HCT116 (cell line): ENCODE measurements at places on chromosomes 16 and 17. TPM values are rescaled to one million over a fixed set of nuclear protein-coding genes. Genes with fewer than 3 reads are reported as not detected.

DNA sequence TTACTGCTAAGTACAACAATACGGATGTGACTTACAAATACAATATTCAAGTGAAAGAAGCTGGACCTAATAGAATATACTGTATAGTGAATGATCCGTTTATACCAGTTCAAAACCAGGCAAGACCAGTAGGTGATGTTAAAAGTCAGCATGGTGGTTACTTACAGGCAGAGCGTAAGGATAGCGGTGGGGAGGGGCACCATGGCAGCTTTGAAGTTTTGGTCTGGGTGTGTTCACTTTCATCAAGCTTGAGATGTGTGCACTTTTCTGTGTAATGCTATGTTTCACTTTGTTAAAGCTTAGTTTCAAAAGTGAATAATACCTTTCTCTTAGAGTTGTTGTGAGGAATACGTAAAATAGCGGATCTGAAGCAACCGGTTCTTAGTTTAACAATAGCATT is 16.5 kb upstream of the SLC35G3 start:
- no peaks in the 10 kb centered on the region for H3K4me1 ChIP-seq
- no peak overlapping the region for H3K27ac ChIP-seq
- H3K27me3 ChIP-seq: peaks cover 49% of the 10 kb centered on the region
- no peak for DNase-seq

GRCh38 chr17:55441544-55441943 is 19.9 kb upstream of the MMD start:
- H3K36me3 ChIP-seq: no peaks in the 10 kb centered on the region
- peaks cover 12% of the 10 kb centered on the region; the same call in 1 of the 2 replicates for H3K27me3 ChIP-seq
- H3K4me3 ChIP-seq: no peak overlapping the region
- no peak for DNase-seq
- H3K27ac ChIP-seq: no peak overlapping the region

GRCh38 chr16:81645266-81645694 is 133.8 kb upstream of the PLCG2 start:
- peaks cover 11% of the 10 kb centered on the region; the same call in 1 of the 2 replicates for H3K36me3 ChIP-seq
- H3K4me1 ChIP-seq: peaks cover 36% of the 10 kb centered on the region
- DNase-seq: no peak
- H3K27me3 ChIP-seq: no peaks in the 10 kb centered on the region
- H3K27ac ChIP-seq: no peak overlapping the region

- no peak overlapping the region for H3K4me3 ChIP-seq
- H3K4me1 ChIP-seq: no peaks in the 10 kb centered on the region
- H3K27me3 ChIP-seq: no peaks in the 10 kb centered on the region
- peaks cover 22% of the 10 kb centered on the region for H3K36me3 ChIP-seq
- no peak for DNase-seq
Observed at GRCh38 chr17:2983255-2983654, 80.2 kb downstream of the OR1D5 start.

- H3K27me3 ChIP-seq: no peaks in the 10 kb centered on the region; the same call in 1 of the 2 replicates
- H3K36me3 ChIP-seq: no peaks in the 10 kb centered on the region
- H3K4me1 ChIP-seq: peaks cover 25% of the 10 kb centered on the region
Observed at GRCh38 chr17:45789874-45790273, 5.8 kb downstream of the CRHR1 start.

- H3K27me3 ChIP-seq: no peaks in the 10 kb centered on the region
- H3K36me3 ChIP-seq: peaks cover 19% of the 10 kb centered on the region
- no peak for DNase-seq
- H3K4me3 ChIP-seq: no peak overlapping the region
Observed at GRCh38 chr17:30858556-30859250, 26.9 kb downstream of the ATAD5 start.

DNA sequence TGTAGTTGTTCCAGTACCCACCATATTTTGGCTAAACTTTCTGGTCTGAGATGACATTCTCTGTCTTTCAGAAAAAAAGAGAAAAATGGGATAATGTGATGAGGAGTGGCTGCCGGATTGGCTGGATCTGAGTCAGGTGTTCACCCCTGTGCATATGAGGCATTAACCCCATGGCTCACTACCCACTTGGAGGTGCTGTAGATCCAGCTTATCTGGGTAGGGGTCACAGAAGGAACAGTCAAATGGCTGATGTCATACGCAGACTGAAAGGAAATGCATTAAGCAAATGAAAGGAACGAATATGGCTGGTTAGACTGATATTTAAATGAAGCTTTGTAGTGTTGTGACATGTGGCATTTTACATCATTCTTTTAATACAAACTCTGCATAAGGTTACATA is 17.3 kb downstream of the MAP2K6 start:
- H3K27me3 ChIP-seq: no peaks in the 10 kb centered on the region
- DNase-seq: no peak
- peaks cover 7% of the 10 kb centered on the region; the same call in 1 of the 2 replicates for H3K4me1 ChIP-seq
- H3K36me3 ChIP-seq: no peaks in the 10 kb centered on the region

DNA sequence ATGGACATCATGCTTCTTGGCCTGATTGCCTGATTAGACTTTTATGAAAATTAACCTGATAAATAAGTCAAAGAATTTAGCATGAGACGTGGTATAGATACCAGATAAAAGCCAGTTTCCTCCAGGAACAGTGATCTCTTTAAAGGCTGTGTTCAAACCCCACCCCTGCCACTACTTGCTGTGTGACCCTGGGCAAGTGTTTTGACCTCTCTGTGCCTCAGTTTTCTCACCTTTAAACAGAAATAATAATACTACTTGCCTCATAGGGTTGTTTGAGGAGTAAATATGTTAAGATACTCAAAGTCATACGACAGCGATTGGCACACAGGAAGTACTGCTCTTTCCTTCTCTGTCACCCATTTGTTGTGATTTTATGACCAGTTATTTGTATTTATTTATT is 115.5 kb downstream of the MAF start:
- no peaks in the 10 kb centered on the region for H3K36me3 ChIP-seq
- no peak for DNase-seq
- no peaks in the 10 kb centered on the region for H3K27me3 ChIP-seq
- no peak overlapping the region for H3K27ac ChIP-seq
- no peaks in the 10 kb centered on the region for H3K4me1 ChIP-seq

DNA sequence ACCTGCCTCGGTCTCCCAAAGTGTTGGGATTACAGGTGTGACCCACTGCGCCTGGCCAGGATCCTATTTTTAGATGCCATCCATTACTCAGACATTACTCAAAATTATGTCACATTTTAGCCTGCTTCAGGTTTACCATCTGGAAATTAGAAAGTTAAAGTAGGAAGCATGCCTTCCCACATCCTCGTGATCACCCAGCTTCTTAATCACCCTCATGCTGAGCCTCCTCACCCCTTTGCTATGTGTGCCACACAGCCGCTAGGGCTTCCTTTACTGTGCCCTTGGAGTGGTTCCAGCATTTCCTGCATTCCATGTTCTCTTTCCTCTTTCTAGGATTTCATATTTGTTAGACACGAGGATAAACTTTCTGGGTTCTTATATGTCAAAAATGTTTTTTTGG is 9.3 kb downstream of the ADORA2B start:
- peak; percentile 73 for DNase-seq
- H3K27me3 ChIP-seq: no peaks in the 10 kb centered on the region
- H3K27ac ChIP-seq: peak overlapping the region; percentile 92
- peaks cover 68% of the 10 kb centered on the region for H3K4me1 ChIP-seq
- H3K4me3 ChIP-seq: no peak overlapping the region

DNA sequence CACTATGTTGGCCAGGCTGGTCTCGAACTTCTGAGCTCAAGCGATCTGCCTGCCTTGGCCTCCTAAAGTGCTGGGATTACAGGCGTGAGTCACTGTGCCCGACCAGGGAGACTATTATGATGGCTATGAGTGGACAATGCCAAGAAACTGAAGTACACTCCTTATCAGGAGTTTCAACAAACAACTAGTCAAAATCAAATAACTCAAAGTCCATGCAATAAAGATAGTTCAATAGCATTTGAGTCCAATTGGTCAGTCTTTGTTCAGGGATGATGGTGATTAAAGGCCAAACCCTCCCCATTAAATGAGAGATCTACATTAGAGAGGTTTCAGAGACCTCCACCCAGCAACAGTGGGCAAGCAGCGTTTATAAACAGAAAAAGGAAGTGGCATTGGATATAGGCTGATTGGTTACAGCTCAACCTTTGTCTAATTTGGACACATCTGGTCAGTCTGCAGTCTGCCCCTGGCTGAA is 8.0 kb downstream of the CHST5 start:
- no peak overlapping the region for H3K27ac ChIP-seq
- H3K27me3 ChIP-seq: no peaks in the 10 kb centered on the region
- H3K4me1 ChIP-seq: no peaks in the 10 kb centered on the region

DNA sequence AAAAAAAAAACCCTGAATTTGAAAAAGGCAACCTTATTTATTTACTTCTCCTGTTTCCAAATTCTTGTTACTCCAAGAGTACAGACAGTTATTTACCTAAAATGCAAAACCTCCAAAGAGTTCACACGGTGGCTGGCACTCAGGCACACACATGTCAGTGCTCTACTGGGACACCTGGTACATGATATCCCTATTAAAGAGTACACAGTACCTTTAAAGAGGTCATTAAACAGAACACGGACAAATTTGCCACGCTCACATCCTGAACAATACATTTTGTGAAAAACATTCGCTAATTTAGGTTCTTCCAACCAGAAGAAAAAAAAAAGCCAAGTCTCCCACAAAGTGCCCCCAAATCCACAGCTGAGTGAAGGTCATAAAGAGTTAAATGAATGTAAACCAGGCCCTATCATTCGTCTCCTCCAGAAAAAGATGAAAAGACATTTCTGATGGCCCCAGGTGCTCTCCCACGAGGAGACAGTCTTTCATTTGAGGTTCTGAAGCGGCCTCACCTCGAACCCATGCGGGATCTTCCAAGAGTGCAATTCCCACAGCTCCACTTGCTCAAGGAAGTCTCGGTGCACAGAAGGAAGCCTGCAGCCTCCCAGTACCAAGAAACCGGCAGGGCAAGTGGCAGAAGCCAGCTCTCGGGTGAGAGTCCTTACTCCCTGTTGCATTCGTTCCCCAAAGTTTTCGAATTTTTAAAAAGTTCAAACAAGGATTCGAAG is 993 bp downstream of the ERN1 start:
- no peak for DNase-seq
- H3K36me3 ChIP-seq: no peaks in the 10 kb centered on the region
- peak overlapping the region; percentile 77 for H3K4me3 ChIP-seq
- peaks cover 11% of the 10 kb centered on the region for H3K4me1 ChIP-seq
- H3K27ac ChIP-seq: peak overlapping the region; percentile 74
- no peaks in the 10 kb centered on the region for H3K27me3 ChIP-seq

DNA sequence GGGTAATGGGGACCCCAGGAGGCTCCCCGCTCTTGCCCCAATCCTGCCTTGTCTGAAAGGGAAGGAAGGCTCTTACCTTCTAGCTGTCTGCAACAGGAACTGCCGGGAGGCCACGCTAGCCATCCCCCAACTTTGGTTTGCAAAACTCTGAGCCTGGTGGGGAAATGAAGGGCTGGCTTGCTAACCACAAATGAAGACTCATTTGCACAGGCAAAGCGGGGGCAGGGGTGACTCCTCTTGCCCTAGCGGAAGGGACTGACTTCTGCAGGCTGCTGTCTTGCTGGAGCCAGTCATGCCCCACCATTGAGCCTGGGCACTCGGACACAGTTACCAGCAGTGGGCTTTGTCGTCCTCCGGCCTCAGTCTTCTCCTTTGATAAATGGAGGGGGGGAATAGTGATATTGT is 52.6 kb downstream of the PLCG2 start:
- peaks cover 17% of the 10 kb centered on the region for H3K4me1 ChIP-seq
- H3K27ac ChIP-seq: no peak overlapping the region
- no peak for DNase-seq
- H3K4me3 ChIP-seq: no peak overlapping the region
- H3K27me3 ChIP-seq: no peaks in the 10 kb centered on the region
- no peaks in the 10 kb centered on the region for H3K36me3 ChIP-seq

- DNase-seq: no peak
- H3K36me3 ChIP-seq: no peaks in the 10 kb centered on the region
- H3K4me3 ChIP-seq: no peak overlapping the region
- no peaks in the 10 kb centered on the region for H3K4me1 ChIP-seq
- H3K27ac ChIP-seq: no peak overlapping the region
Observed at GRCh38 chr16:65889533-65889966, 476.9 kb upstream of the CDH5 start.

DNA sequence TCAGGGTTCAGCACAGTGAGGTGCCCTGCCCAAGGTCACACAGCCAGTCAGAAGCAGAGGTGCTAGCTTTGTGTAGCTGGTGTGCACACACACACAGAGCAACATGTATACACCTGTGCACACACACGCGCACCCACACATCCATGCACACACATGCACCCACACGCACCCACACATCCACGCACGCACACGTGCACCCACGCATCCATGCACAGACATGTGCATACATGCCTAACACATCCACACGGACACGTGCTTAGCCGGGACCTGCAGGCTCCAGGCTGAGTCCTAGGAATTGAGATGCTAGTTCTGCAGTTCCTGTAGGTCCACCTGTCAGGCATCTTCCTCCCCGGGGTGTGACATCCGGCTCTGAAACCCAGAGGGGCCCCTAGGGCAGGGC is 13.0 kb upstream of the DPEP1 start:
- no peak overlapping the region for H3K4me3 ChIP-seq
- H3K27me3 ChIP-seq: no peaks in the 10 kb centered on the region
- peaks cover 6% of the 10 kb centered on the region; the same call in 1 of the 2 replicates for H3K36me3 ChIP-seq
- H3K27ac ChIP-seq: no peak overlapping the region; the same call in 1 of the 2 replicates

DNA sequence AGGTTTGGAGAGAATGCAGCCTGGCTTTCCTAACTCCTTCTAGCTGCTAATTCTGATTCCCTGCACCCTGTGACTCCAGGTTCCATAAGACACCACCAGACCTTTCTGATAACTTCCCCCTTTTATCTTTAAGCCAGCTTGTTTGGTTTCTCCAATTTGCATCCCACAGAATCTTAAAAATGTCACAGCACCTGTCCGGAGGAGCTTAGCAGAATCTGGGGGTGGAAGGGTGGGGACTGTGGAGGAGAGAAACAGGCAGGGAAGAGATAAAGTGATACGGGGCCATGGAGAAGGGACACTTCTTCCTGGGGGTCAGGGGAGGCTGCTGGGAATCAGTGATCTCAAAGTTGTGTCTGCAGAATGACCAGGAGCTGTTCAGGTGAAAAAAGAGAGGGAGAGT is 59.4 kb downstream of the FOXL1 start:
- no peak for DNase-seq
- H3K4me3 ChIP-seq: no peak overlapping the region
- H3K27ac ChIP-seq: no peak overlapping the region
- H3K4me1 ChIP-seq: no peaks in the 10 kb centered on the region

- H3K4me1 ChIP-seq: no peaks in the 10 kb centered on the region
- DNase-seq: no peak
- H3K36me3 ChIP-seq: no peaks in the 10 kb centered on the region
- H3K27ac ChIP-seq: no peak overlapping the region
- H3K4me3 ChIP-seq: no peak overlapping the region
Observed at GRCh38 chr17:18146980-18147379, 36.6 kb upstream of the ALKBH5 start.

- H3K27ac ChIP-seq: no peak overlapping the region
- peaks cover 20% of the 10 kb centered on the region for H3K4me1 ChIP-seq
- no peaks in the 10 kb centered on the region for H3K27me3 ChIP-seq
- no peak for DNase-seq
- no peaks in the 10 kb centered on the region for H3K36me3 ChIP-seq
- H3K4me3 ChIP-seq: peak overlapping the region; percentile 49; the same call in 1 of the 2 replicates
Observed at GRCh38 chr17:79843816-79844800, 4.9 kb upstream of the CBX4 start.

GRCh38 chr16:78505036-78505435 is 405.6 kb downstream of the WWOX start:
- no peak for DNase-seq
- H3K27ac ChIP-seq: no peak overlapping the region
- H3K4me1 ChIP-seq: no peaks in the 10 kb centered on the region
- no peaks in the 10 kb centered on the region for H3K36me3 ChIP-seq

MPP3 gene
- total RNA-seq: 19.5 TPM

CCL4L2 gene
- 0.37 TPM for total RNA-seq

MCRIP2 gene
- total RNA-seq: 34.9 TPM

GALR2 gene
- 0.27 TPM for total RNA-seq

CTF1 gene
- total RNA-seq: 1.4 TPM

ST6GALNAC1 gene
- not detected for total RNA-seq

AOC2 gene
- total RNA-seq: 8.0 TPM

SLC5A11 gene
- 0.47 TPM for total RNA-seq

ZNF385C gene
- 1.1 TPM for total RNA-seq

STAC2 gene
- not detected for total RNA-seq

CDK3 gene
- 7.1 TPM for total RNA-seq

TMEM238L gene
- not detected for total RNA-seq

STH gene
- not detected for total RNA-seq
